ENCODE measurements at places on chromosomes 16 and 17. TPM values are rescaled to one million over a fixed set of nuclear protein-coding genes. Genes with fewer than 3 reads are reported as not detected.

SYNGR3 gene
- 0.19 TPM for total RNA-seq

DNA sequence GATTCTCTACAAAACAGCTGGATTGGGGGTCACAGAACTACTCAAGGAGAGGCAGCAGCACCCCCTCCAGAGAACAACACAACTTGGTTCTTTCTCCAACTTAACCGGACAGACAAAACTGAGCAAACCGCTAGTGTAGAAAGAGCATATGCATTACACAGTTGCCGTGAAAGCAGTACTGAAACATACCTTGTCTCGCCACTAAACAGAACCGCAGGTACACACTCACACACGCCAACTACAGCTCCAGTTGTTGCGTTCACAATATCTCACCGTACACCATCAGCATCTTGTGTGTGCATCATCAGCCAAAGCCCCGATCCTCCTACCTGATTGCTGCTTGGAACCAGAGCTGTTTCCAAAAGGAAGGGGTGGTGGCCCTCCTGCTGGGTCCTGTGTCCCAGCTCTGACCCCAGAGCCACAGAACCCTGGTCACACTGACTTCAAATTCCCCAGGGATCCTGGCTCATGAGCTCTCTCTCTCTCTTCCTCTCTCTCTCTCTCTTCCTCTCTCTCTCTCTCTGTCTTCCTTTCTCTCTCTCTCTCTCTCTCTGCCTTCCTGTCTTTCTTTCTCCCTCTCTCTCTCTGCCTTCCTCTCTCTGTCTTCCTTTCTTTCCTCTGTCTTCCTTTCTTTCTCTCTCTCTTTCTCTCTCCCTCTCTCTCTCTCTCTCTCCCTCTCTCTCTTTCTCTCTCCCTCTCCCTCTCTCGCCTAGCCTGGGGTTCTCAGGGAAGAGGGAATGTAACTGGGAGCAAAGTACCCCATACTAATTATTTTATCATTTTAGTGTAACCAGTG, 8.4 kb downstream of the PIMREG start:
- no peak for DNase-seq

GRCh38 chr17:39360537-39360936, 40.9 kb downstream of the FBXL20 start:
- no peak for DNase-seq

CCL1 gene
- not detected for total RNA-seq

GRCh38 chr16:69520800-69521602, 44.8 kb upstream of the NFAT5 start:
- no peak for DNase-seq

- no peak for DNase-seq
Observed at GRCh38 chr16:69861292-69862030, 89.7 kb upstream of the CLEC18A start.

DNA sequence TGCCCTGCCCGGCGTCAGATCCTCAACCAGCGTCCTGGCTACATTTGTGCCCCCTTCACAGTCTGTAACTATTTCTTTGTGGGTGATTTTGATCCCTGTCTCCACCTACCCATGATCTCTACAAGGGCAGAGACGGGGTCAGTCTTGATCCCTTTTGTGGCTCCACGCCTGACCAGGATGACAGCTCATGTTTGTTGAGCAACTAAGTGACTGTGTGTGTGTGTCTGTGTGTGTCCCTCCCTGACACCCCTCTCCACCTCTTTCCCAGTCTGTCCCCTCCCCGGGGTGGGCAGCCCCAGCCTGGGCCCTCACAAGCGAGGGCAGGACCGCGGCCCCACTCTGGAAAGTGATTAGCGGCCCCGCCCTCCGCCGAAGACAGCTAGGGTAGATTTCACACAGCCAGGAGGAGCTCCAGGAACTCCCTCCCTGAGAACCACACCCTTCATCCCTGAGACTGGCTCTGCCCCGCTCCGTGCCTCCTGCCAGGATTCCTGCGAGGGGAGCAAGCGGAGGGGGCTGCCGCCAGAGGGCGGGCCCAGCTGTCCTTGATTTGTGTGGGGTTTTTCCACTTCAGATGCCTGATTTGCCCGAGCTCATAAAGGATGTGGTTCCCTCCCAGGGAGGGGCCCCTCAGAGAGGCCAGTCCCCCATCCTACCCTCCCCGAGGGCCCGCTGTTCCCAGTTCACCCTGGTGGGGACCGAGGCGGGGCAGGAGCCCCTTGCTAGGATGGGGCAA, 5.3 kb upstream of the HS3ST6 start:
- no peak for DNase-seq

AIPL1 gene
- not detected for total RNA-seq

DNA sequence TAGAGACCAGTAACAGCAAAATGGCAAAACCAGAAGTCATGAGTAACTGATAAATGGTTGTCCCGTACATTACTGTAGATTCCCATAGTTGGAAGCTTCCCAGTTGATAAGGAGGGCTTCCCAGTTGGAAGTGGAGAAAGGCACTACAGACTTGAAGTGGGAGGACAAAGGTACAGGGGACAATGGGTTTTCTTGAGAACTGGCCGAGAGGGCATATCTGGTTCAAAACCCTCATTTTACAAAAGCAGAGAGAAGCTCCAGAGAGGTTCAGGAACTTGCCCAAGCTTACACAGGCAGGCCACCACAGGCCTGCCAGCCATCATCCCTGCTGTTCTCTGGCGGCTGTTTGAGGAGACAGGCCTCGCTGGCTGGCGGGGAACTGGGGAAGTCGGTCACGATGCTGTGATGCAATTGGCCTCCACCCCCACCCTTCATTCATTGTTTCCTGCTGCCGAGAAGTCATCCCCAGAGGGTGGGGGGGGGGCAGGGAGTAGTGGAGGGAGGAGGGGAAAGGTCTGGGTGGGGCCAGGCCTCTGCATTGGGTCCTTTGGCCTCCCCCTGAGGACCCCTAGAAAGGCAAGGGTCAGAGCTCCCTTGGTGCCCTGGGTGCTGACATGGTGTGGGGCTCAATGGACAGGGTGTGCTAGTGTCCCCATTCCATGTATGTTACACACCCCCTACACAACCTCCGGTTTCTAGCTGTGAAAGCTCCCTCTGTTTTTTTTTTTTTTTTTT, 3.0 kb downstream of the UBALD2 start:
- DNase-seq: peak; percentile 74

GRCh38 chr17:73337330-73337710, 25.5 kb upstream of the CDC42EP4 start:
- DNase-seq: no peak

GRCh38 chr17:39284685-39285084, 58.9 kb upstream of the STAC2 start:
- DNase-seq: no peak

DNA sequence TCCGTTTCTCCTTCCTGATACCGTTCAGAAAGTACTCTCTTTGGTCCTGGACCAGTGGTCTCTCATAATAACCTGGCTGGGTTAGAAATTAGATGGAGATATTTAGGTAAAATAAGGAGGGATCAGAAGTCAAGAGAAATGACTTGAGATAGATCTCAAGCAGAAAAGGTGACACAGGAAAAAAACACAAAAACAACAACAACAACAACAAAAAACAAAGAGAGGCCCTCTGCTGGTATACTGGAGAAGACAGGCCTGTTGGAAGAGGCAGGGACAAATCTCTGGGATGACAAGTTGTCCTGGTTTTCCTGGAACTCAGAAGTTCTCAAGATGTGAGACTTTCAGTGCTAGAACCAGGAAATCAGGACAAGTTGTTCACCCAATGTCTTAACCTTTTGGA, 430.5 kb downstream of the SHISA9 start:
- no peak for DNase-seq

GRCh38 chr17:42122371-42123303, at the start of gene HSPB9:
HSPB9 (plus strand) TSS chr17:42122804; CDS start chr17:42122851, 47 bp downstream.
- peak; percentile 91 for DNase-seq

GRCh38 chr16:8567355-8568230, 22.7 kb downstream of the TMEM114 start:
- peak; percentile 78 for DNase-seq

DNA sequence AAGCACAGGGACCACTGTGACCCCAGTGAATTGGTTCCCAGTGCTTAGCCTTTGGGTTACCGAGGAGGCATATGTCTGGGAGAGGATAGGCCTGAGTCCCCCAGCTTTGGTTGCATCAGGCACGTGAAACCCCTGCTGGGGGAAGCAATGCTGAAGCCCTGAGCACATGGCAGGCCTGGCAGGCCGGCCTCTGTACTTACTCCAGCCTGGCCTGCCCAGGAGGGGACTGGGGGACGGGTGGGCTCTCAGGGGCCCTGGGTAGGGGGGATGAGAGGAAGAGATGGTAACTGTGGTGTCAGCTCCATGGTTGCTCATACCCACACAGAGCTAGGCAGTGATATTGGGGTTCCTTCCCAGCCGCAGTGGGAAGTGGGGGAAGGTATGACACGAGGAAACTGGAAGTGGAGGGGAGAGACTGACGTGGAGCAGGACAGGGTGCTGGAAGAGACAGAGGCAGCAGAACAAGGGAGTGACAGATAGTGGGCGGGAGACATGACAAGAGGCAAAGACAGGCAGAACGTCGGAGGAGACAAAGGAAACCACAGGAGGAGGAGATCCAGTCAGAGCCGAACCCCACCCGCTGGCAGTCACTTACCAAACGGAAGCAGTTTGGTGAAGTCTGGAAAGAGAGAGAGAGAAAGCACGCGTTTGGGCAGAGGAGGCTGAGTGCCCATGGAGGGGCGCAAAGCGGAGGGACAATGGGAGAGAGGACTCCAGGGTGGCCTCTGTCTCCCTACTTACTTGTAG, 9.1 kb downstream of the TMEM208 start:
- DNase-seq: no peak

- no peak for DNase-seq
Observed at GRCh38 chr16:70568601-70569237, 45.1 kb downstream of the SF3B3 start.

- DNase-seq: no peak
Observed at GRCh38 chr17:38510421-38511149, 82.3 kb downstream of the ARHGAP23 start.

BAHCC1 gene
- total RNA-seq: 11.5 TPM

Measured in pancreas (tissue), 10 donors.